ENCODE measurements at places on chromosomes 3 and 15.

- DNase-seq, result no peak
These were observed 58.5 kb downstream of the ZNF280D start for GRCh38 chr15:56674857-56675256.

- no peak for DNase-seq
These were observed 54.5 kb downstream of the PSMD6 start for GRCh38 chr3:63968612-63969350.

GRCh38 chr15:34217587-34218225 lies 7.1 kb upstream of the EMC4 start:
- DNase-seq, result no peak

- DNase-seq, result no peak
These were observed 9.2 kb downstream of the TM4SF1 start for GRCh38 chr3:149368201-149368673.

DNA sequence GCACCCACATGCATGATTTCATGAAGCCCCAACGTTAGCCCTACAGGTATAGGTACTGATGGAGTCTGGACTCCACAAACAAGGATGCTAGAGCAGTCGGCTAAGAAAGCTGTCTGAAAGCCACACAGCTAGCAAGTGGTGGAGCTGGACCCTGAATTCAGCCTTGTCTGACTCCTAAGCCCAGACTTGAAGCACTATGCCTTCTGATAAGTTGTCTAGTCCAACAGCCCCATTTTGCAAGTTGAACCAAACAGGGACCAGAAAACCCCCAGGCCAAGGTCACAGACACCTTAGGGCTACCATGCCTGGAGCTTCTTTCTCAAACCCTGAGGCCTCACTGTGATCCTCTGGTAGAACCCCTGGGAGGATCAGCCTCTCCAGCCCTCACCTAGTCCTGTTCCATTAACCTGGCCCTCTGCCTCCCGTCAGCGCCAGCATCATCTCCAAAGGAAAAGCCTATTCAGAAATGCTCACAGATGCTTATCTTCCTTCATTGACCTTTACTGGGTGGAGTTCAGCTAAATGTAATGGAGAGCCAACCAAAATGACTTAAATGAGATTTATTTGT lies 1.7 kb upstream of the SLCO2A1 start:
- DNase-seq, result no peak

DNA sequence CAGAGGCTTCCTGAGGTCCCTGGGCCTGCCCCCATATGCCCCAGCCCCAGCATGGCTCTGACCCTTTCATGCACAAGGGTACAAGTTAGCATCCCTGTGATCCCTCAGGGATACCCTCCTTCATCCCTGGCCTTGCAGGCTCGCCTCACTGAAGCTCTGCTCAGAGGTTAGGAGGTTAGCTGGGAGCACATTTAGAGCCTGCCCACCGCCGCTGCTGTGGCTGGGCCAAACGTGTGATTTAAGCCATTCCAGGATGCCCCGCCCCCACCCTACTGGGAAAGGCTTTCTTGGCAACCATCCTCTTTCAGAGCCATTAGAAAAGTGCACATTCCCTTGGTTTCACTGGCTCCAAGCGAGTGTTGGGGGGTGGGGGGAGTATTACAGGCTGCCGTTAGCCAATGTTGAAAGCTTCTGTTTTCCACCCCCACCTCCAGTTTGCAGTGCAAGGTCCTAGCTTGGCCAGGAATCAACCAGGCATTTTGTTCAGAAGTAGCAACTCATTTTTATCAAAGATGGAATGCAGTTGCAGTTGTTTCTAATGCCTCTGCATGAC lies 6.3 kb upstream of the HES1 start:
- no peak for DNase-seq
